ENCODE measurements at places on chromosomes 3 and 15.

DNA sequence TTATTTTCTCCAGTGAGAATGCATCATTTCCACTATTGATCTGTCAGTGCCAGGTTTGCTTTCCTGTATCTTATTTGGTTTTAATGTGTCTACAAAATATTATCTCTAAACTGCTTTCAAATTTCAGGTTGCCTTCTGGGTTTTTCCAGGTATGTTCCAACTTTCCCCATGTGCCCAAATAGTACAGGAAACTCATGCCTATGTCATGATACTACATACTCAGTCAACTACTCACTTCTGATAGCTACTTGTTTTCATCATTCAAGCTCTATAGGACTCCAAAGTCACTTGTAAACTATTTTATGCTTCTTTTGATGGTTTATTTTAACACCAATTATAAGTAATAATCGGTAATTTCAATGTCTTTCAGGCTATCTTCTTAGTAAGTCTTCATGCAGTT, 134.8 kb upstream of the TTC14 start:
- DNase-seq: no peak

GRCh38 chr3:100697172-100697571, 12.1 kb upstream of the TFG start:
- DNase-seq: no peak

DNA sequence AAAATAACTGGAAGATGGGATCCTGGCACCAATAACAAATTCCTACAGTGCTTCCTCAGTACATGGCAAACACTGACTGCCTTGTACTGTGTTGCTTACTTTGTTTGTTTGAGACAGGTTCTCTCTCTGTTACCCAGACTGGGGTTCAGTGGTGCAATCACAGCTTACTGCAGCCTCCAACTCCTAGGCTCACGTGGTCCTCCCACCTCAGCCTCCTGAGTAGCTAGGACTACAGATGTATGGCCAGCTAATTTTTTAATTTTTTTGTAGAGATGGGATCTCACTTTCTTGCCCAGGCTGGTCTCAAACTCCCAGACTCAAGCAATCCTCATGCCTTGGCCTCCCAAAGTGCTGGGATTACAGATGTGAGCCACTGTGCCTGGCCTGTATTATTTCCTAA, 3.7 kb upstream of the ALPK3 start:
- DNase-seq: no peak

DNA sequence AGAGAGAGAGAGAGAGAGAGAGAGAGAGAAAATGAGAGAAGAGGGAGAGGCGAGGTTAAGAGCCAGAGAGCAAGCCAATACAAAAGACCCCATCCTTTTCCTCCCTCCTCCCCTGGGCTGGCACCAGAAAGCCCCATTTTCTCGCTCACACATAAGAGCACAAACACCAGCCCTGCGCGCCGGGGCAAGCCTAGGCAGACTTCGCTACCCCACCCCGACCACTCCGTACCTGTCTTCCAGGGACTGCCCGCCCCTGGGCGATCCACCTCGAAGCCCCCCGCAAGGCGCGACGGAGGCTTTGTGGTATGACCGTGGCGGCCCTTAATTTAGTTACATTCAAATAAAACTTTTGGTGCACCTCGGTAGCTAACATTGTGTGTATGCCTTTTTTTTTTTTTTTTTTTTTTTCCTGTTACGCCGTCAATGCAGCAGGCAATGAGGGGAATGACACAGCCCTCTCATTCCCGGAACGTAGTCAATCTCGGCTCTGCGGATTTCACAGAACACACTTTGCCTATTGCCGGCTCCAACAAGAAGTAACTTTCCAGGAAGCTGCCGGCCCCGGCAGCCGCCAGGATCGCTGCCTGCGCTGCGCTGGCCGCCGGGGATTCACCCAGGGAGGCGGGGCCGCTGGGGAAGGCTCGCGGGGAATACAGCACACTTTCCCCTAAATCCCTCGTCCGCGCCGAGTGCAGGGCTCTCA, 7.7 kb downstream of the BCL6 start:
- DNase-seq: peak; percentile 84

All from left hindlimb (tissue), 1 donor.